ENCODE measurements at places on chromosomes 3 and 15.

DNA sequence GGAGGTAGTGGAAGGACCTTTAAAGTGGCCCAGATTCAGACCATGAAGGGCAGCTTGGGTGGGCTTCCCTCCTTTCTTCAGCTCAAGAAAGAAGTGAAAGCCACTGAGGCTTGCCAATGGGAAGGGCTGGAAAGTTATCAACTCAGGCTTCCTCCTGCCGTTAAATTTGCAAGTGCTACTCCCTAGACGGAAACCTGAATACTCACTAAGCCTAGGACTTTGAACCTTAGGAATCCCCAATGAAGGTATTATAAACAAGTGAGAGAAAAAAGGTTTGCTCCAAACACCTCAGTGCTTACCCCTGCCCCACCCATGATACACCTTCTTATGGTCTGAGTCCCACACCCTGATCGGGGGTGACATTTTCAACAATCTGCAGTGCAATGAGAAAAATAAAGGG lies 396.4 kb downstream of the SHQ1 start:
- no peak for DNase-seq

GRCh38 chr15:72584006-72584405 lies 70.5 kb upstream of the GOLGA6B start:
- no peak for DNase-seq

GRCh38 chr3:62210011-62210410 lies 163.3 kb downstream of the FEZF2 start:
- DNase-seq: no peak

DNA sequence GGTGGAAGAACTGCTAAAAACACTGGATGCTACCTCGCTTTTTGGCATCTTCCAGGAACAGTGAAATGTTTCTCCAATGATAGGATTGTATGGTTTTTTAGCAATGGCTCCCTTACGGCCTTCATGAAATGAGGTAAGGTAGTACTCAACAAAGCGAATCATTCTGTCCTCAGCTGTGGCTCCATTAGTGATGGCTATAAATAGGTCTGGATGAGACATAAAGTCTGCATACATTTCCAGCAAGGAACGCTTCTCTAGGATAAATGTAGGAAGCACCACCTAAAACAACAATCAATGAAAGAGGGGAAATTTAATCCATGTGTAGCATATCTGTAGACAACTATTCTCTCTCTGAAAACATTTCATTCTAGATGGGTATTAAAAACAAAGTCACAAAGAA lies 32.4 kb upstream of the SNX4 start:
- DNase-seq: no peak

DNA sequence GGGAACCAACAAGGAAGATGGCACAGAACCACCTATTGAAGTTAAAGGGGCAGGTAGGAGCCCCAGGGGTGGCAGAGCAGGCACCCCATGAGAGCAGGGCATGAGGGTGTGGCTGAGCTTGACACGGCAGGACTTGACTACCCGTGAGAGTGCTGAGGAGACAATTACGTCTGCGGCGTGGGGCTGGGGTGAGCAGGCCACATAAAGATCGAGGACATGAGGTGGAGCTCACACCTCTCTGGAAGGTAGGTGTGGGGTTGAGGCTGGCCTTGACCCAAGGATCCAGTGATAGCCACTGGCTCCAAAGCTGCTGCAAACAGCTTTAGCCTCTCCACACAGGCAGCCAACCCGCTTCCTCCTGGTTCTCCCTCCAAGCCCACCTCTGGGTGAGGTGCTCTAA lies 64.5 kb downstream of the PCSK6 start:
- no peak for DNase-seq

DNA sequence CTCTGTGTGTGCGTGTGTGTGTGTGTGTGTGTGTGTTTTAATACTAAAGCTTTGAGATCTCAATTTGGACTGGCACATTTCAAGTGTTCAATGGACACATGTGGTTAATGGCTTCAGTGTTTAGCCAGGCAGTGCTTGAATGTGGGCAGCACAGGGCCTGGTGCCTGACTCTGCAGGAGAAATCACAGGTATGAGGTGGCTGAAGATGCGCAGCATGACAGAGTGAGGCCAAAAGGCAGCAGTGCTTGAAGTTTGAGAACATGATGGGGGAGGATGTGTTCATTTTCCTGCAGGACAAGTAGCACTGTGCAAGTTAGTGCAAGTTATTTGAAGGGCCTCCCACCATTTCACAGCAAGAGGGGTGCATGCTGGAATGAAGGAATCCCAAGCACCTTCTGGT lies 620.5 kb upstream of the TBL1XR1 start:
- DNase-seq: no peak

DNA sequence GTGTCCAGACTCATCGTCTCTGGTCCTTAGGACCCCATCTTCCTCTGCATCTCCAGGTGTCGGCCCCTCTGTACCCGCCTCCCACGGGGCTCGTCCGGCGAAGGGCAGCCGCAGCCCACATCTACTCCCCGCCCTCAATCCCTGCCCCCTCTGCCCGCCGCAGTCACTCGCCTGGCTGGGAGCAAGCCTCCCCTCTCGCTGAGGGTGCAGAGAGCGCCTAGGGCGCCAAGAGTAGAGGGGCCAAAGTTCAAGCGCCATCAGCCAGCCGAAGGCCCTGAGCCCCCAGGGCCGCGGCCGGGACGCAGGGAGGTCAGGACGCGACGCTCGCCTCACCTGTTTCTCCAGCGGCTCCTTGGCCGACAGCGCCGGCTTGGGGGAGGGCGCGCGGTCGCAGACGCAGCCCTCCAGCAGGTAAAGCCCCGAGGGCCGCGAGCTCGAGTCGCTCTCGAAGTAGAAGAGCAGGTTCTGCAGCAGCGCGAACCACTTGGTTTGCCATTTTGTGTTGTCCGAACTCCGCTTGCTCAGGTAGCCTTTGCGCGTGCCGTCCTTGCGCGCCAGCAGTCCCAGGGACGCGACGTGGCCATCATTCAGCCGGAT lies 592 bp downstream of the RASGRF1 start:
- DNase-seq: no peak

- DNase-seq: no peak
Observed at GRCh38 chr3:170752571-170753155, 117.3 kb downstream of the RPL22L1 start.

DNA sequence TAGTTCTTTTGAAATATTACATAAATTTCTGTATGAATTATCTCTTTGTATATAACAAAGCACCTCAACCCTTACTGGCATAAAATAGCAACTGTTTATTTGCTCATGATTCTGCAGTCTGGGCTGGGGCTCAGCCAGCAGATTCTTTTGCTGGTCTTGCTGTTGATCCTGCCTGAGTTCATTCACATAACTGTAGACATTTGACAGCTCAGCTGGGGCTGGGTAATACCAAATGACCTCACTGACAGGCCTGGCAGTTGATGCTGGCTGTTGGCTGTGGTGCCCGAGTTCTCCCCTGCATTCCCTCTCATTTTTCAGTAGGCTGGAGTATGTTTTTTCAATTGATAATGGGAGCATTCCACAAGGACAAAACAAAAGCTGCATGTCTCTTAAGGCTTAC lies 449.9 kb upstream of the GOLIM4 start:
- no peak for DNase-seq

- no peak for DNase-seq
Observed at GRCh38 chr3:63933459-63933858, 21.3 kb upstream of the SCAANT1 start.

DNA sequence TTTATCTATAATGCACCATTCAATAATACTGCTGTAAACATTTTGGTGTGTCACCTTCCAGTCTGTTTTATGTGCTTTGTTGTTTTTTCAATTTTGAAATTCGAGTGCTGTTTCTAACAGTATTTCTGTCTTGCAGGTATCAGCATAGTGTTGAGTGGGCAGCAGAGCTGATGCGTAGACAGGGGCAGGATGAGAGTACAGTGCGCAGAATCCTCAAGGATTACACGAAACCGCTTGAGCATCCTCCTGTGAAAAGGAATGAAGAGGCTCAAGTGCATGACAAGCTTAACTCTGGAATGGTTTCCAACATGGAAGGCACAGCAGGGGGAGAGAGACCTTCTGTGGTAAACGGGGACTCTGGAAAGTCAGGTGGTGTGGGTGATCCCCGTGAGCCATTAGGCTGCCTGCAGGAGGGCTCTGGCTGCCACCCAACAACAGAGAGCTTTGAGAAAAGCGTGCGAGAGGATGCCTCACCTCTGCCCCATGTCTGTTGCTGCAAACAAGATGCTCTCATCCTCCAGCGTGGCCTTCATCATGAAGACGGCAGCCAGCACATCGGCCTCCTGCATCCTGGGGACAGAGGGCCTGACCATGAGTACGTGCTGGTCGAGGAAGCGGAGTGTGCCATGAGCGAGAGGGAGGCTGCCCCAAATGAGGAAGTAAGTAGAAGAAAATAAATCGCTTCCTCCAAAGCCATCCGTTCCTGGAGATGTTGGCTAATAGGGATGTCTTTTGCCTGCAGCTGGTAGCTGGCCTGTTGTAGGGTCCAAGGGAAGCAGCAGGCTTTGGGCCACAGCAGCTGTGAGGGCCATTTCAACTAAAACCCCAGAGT lies 19.1 kb downstream of the TSEN2 start:
- no peak for DNase-seq

DNA sequence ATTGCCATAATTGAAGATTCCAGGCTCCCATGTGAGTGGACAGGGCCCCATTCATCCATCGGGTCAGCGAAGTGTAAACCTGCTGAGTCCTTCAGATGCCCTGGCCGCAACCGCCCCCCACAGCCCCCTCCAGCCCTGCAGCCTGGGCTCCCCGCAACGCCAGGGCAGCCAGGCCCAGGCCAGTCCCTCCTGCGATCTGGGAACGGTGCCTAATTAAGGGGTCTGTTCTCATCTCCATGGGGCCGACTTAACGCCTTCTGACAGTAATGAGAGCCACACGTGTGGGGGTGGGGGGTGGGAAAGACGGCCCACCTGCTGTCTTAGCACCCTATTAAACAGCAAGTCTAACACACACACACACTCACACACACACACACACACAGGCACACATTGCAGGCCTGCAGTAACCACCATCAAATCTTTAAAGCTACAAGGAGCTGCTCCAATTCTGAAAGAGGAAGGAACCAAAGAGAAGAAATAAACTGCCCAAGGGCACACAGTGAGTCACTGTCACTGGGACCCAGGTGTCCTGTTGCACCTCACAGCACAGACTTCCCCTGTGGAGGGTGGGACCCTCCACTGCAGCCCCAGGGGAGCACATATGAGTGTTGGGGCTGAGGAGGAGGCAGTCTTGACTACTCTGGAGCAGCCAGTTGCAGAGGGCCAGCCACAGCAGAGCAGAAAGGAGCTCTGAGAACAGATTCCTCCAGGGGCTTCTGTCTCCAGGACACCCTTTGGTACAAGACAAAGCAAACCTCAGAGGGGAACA lies 31.8 kb upstream of the HES1 start:
- DNase-seq: no peak

- DNase-seq: no peak
Observed at GRCh38 chr15:93570527-93570926, 481.5 kb upstream of the RGMA start.

GRCh38 chr3:62954580-62954979 lies 79.4 kb upstream of the CADPS start:
- DNase-seq: no peak

GRCh38 chr15:52220251-52220650 lies 29.1 kb upstream of the GNB5 start:
- DNase-seq: no peak

DNA sequence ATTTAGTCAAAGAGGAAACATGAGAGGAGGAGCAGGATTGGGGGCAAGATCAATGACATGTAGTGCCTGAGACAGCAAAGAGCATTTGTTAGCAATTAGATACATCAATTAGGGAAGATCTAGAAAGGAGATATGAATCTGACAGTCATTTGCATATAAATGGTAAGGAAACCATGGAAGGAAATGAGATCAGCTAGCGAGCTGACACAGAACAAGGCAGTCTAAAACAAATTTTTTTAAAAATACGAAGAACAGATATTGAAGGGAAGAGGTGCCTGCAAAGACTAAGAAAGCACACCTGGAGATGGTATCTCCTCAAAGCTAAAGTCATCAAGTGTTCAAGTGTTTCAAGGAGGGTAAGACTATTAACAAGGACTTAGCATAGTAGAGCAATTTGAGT lies 4.6 kb downstream of the EPM2AIP1 start:
- no peak for DNase-seq

GRCh38 chr3:182455011-182455410 lies 338.3 kb upstream of the ATP11B start:
- no peak for DNase-seq

DNA sequence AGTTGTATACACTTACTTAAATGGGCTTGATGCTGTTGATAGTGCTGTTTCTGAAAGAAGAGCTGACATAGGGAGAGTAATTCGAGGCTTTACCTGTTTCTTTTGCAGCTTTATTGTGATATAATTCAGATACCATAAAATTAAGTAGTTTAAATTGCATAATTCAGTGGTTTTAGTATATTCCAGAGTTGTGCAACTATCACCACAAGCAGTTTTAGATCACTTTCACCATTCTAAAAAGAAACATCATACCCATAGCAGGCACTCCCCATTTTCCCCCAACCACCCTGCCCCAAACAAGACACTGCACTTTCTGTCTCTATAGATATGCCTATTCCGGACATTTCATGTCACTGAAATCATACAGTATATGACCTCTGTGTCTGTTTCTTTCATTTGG lies 98.5 kb downstream of the MTHFS start:
- DNase-seq: no peak

DNA sequence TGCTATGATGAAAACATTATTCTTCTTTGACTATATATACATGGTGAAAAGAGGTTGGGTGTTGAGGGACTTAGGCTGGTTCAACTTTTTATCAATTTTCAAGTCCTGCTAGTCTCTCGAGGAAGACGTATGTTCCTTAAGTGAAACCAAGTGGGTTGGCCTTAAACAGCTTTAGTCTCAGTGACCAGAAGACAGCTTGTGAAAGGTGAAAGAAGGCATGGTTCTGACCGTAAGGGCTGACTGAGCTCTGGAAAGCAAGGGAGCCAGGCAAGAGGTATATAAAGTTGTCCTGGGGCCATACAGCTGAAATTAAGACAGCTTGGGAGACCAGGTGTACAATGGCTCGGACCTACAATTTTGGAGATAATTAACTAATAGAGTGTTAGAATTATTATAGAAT lies 128.9 kb upstream of the TP63 start:
- DNase-seq: no peak

- no peak for DNase-seq
Observed at GRCh38 chr15:71779073-71779797, 31.1 kb upstream of the NR2E3 start.

DNA sequence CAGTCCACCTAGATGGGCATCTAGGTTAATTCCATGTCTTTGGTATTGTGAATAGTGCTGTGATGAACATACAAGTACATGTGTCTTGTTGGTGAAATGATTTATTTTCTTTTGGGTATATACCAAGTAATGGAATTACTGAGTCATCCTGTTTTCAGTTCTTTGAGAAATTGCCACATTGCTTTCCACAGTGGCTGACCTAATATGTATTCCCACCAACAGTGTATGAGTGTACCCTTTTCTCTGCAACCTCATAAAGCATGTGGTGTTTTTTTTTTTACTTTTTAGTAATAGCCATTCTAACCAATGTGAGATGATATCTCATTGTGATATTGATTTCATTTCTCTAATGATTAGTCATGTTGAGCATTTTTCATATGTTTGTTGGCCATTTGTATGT lies 86.0 kb upstream of the NDN start:
- no peak for DNase-seq

Measured in Caco-2 (cell line).